ENCODE measurements at places on chromosomes 7 and 10. TPM values are rescaled to one million over a fixed set of nuclear protein-coding genes. Genes with fewer than 3 reads are reported as not detected.
A peak's percentile ranks its signal among the peaks of the same experiment; 100 is the strongest.

- DNase-seq = peak; percentile 86
These were observed 396.2 kb downstream of the LRMDA start for GRCh38 chr10:75827587-75828021.

- no peak for DNase-seq
These were observed 4.6 kb upstream of the C10orf95 start for GRCh38 chr10:102455893-102456471.

DNA sequence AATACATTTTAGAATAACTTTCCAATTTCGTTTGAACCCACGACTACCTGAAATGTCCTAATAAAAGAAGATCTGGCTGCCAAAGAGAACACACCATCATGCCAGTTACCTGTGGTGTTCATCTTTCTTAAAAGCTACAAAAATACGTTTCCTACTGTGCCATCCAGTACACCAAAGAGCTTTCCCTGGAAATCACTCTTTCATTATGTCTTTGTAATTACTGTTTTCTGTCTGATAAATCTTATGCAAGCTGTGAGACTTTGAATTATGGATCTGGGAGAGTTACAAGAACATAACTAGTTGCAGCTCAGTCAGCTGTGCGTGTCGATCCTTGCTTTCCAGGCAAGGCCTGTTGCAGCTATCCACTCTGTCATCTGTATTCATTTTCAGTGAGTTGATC is 12.5 kb upstream of the POM121L12 start:
- DNase-seq = no peak

GRCh38 chr10:126127481-126128029 is 231.2 kb downstream of the FANK1 start:
- no peak for DNase-seq

GRCh38 chr10:14918964-14919363 is 34.9 kb downstream of the DCLRE1C start:
- no peak for DNase-seq

- DNase-seq = peak; percentile 86
These were observed 41.4 kb downstream of the GNA12 start for GRCh38 chr7:2802504-2803341.

Gene GFRA1
- polyA plus RNA-seq = 0.51 TPM

Gene DENND2A
- 4.1 TPM for polyA plus RNA-seq

Gene ELN
- polyA plus RNA-seq = 60.4 TPM

Gene SYT15
- polyA plus RNA-seq = 18.4 TPM
